SW 1271 (cell line): ENCODE measurements at places on chromosomes 6 and 20.

DNA sequence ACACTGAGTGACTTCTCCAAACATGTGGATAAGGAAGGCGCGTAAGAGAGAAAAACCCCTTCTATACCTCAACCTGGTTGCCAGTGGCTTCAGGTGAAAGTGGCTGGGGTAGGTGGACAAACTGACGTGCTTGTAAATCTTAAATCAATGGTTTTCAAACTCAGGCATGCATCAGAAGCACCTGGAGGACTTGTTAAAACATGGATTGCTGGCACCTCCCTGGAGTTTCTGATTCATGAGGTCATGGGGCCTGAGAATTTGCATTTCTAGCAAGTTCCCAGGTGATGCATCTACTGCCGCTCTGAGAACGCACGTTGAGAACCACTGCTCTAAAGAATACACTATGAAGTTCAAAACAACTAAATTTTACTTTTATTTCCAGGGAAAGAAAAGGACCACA is 31.9 kb upstream of the TAB2 start:
- no peak for DNase-seq

DNA sequence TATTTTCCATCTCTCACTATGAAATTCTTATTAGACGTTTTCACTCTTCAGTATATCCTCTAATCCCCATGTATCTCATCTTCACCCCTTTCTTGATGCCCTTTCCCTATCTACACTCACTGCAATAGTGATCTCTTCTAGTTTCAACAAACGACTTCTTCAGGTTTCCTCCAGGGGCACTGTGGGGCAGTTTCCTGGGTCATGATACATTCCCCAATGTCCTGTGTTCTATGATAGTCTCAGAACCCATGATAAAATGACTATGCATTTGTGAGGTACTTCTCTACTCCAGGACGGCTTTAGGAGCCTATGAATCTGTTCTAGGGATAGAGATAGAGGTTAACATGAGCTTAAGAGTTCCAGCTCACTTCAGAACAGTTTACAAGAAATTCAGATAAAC is 183.3 kb downstream of the FOXC1 start:
- DNase-seq = peak; percentile 55

- no peak for DNase-seq
These were observed 13.6 kb downstream of the GINS1 start for GRCh38 chr20:25421102-25421501.

DNA sequence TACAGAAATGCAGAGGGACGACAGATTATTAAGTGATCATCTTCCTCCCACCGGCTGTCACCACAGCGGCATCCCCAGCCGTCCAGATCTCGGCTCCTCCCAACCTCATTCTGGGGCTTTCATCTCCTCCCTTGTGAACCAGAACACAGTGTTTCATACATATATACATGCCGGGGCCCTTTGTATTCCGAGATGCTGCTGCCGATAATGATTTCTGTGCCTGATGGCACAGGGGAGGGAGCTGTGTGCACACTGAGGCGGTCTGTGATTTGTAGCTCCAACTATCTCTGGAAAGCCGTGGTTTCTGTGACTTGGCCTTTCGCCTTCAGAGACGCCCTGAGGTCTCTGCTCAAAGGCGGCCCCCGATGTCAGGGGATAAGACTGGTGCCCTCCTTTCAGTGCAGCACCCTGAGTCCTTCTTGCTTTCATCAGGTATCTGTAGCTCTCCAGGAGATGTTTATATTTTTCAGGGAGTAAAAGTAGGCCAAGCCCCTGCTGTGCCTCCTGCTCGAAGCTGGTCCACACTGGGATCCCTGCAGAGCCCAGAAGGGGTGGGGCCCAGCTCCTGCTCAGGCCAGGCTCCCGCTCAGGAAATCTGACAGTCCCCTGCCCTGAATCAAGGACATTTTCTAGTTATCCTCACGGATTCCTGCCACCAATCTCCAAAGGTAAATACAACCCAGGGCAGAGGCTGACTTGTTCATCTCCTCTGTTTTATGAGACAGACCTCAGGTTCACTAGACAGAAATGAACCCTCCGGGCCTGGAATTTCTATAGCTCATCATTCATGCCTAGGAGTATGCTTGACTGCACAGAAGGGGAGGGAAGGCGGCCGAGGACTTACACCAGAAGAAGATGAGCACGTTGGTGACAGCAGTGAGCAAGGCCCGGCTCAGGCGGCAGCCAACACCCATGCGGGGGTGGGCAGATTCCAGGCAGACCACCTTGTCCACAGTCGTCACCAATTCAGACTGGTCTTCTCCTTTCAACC is 11.2 kb downstream of the LEMD2 start:
- no peak for DNase-seq

DNA sequence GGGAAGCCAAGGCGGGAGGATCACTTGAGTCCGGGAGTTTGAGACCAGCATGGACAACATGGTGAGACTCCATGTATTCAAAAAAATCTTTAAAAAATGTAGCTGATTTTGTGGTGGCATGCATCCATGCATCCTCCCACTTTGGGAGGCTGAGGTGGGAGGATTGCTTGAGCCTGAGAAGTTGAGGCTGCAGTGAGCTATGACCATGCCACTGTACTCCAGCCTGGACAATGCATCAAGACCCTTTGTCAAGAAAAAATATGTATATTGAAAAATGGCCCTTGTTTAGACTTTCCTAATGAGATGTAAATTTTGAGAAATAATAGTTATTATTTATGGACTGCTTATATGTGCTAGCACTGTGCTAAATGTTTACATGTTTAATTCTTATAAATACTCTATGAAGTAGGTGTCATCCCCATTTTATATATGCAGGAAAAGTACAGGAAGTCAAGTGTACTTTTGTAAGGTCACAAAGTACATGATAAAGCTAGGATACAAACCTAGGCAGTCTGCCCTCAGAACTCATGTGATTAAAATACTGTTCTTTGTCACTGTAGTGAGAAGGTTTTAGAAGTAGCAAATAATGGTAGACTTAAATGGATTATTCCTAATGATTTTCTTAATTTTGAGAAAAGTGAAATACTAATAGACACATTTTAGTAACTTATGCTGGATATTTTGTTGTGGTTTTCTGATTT is 58.8 kb downstream of the ITCH start:
- no peak for DNase-seq

GRCh38 chr6:44685213-44685612 is 297.7 kb downstream of the CDC5L start:
- no peak for DNase-seq

GRCh38 chr6:124205921-124206320 is 402.3 kb downstream of the NKAIN2 start:
- DNase-seq = no peak

DNA sequence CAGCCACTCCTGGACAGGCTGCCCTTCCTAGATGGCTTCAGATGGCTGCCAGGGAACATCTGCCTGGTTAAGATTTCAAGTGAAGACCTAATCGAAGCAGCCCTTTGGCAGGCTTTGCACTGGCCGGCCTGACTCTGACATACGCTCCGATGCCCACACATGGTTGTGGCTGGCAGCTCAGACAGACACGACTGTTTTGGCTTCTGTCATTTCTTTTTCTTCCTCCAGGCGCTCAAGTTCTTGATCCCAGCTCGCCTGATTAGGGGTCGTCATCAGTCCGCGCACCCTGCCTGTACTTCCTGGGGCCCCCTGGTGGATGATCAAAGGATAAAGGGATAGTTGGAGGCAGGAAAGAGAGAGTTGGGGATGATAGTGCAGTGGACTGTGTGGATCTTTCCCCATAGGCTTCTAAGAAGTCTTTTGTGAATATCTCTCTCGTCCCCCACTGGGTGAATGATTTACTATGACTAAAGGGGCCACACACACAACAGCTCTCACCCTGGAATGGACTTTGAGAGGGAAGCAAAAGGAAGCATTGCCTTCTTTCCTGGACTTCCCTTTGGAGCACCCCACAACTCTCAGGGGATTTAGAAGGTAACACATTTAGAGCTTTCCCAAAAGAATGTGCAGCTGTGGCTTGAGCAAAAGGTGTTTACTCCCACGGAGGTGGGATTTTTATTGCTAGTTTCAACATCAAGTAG is 21.4 kb upstream of the TRAM2 start:
- DNase-seq = peak; percentile 68

DNA sequence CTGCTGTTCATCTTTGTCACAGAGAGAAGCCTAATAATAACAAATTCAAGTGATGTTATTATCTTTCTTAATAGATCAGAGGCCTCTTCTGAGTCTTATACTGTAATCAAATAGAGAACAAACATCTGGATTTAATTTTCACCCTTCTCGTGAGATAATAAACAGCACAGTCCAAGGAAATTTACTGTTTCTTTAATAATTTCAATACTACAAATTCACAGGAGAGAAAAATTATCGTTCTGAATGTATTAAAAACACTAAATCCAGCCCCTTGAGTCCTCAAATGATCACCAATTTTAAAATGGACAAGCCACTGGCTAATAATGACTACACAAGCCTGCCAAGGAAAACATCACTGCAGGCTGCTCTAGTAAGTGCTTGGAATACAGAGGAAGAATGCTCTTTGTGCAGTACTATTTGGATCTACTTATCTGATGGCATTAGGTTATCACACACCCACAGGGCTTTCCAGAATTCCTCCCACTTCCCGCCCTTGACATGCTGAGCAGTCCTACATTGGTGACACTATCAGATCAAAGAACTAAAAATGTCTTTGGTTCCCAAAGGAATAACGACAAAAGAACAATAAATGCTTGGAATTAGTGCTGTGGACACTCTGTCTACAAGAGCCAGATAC is 38.1 kb downstream of the SYNE1 start:
- DNase-seq = no peak

DNA sequence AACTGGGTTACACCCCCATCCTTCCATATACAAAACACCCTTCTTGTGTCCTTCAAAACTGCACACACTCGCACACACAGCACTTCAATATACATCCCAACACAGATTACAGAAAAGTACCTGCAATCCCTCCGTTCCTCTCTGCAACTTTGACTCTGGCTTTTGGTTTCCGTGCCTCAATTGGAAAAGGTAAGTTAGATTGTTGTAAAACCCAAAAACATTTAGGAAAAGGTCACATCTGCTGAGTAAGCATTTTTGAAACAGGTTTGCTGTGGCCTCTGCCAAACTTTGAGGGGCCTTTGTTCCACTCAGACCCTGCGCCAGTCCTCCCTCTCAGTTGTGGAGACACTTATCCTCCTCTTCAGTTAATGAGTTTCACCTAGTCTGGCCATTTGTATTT is 4.2 kb downstream of the NKX2-4 start:
- no peak for DNase-seq

- DNase-seq = no peak
These were observed 1065.9 kb upstream of the CITED2 start for GRCh38 chr6:140440223-140440835.

DNA sequence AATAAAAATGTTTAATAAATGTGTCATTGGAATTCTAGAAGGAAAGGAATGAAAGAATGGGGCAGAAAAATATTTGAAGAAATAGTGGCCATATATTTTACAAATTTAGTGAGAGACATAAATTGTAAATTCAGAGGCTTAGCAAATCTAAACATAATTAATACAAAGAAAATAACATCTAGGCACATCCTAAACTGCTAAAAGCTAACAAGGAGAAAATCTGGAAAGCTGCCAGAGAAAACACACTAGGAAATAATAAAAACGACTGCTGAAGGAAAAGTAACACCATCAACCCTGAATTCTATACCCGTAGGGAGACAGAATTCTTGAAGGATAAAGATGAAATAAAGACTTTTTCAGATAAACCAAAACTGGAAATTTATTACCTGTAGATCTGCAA is 23.8 kb downstream of the CYB5R4 start:
- DNase-seq = no peak

- peak; percentile 27 for DNase-seq
These were observed 17.3 kb downstream of the FKBP1A start for GRCh38 chr20:1375515-1375914.

GRCh38 chr6:132227904-132228303 is 173.4 kb downstream of the MOXD1 start:
- DNase-seq = no peak

- DNase-seq = no peak
These were observed 32.1 kb upstream of the CENPW start for GRCh38 chr6:126307849-126308248.

DNA sequence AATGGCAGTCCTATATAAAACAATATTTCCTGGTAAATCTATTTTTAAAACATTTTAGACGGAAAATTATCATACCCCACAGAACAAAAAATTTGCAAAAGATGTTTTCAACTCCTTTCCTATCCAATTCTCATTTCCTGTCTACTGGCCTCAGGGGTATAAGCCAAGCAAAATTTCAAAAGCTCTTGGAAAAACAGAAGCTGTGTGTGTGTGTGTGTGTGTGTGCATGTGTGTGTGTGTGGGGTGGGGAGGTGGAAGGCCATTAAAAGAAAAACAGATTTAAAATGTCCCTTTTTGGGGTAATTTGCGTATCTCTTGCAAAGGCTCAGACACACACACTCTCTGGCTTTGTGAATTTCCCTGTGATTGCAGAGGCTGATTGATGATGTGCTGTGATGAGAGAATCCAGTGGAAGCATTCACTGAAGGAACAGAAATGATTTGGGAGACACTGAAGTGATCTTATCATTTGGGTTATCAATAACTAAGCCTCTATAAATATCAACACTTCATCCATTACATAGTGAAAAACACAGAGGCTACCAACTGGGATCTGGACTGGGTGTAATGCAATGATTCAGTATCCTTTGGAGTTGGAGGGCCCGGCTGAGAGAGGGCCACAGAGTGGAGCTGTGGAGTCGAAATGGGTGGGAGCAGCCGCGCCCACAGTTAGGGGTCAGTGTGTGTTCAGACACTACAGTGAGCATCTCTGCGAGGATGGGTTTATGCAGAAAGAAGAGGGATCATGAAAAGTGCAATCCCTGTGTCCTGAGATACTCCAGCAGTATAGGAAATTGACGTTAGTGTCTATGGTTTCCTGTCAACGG is 106.8 kb upstream of the PREP start:
- no peak for DNase-seq
